Ovary (tissue), 10 donors: ENCODE measurements at places on chromosomes 5 and 9. TPM values are rescaled to one million over a fixed set of nuclear protein-coding genes. Genes with fewer than 3 reads are reported as not detected.

Gene C5
- 4.1 TPM for total RNA-seq

- no peak for DNase-seq
- H3K27ac ChIP-seq: no peak overlapping the region
- H3K27me3 ChIP-seq: no peaks in the 10 kb centered on the region
- H3K4me1 ChIP-seq: no peaks in the 10 kb centered on the region
These were observed 49.9 kb upstream of the SLIT3 start for GRCh38 chr5:169350759-169351240.

DNA sequence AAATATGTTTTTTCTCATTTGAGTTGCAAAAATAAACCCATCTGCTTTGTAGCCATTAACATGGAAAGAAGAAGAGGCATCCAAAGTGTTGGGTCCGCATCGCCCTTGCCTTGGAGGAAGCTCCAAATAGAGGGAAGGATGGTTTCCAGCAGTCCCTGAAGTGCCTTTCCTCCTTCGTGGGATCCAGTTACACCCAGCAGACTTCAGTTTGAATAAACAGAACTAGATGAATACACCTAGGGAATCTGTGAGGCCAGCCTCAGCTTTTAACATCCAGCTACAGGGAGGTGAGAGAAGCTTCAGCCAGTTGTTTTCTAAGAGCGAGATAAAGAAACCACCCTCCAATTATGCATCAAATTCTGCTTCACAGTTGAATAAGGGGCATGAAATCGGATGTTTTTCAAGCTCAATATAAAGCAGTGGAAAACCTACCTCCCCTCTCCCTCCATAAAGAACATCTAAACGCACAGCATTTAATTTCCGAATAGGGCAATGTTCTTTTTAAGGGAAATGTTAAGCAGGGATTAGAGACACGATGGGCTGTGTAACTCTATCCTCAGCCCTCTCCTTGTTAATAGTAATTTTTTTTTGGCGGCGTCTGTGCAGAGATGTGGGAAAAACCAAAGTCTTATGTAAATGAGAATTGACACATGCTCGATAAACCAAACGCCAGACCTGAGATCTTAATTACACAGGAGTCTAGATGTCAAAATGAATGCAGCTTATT, 264.7 kb downstream of the SLIT3 start:
- H3K27ac ChIP-seq: no peak overlapping the region
- H3K36me3 ChIP-seq: no peaks in the 10 kb centered on the region
- no peak overlapping the region for H3K4me3 ChIP-seq
- no peak for DNase-seq
- no peaks in the 10 kb centered on the region for H3K27me3 ChIP-seq

DNA sequence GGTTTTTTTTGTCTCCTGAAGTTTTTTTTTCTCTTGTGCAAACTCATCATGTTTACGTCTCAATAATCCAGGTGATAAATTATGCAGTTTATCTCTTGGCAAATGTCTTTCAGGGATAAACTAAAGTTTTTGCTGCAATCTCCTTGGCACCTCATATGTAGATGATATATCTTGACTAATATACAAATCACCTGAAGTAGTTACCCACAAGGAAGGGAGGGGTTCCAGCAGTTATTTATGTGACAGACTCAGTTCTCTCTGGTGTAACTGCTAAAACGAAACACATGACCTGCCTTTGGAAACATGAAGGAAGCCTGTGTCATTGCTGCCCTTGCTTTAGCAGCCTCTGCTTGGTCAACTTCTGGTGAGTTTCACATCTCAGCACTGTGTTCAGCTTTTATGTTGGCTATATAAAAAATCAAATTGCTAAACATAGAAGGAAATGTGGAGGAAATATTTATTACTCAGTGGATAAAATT, 39.3 kb upstream of the KIAA1958 start:
- H3K4me3 ChIP-seq: no peak overlapping the region
- no peaks in the 10 kb centered on the region for H3K27me3 ChIP-seq
- no peaks in the 10 kb centered on the region for H3K4me1 ChIP-seq
- H3K36me3 ChIP-seq: no peaks in the 10 kb centered on the region

DNA sequence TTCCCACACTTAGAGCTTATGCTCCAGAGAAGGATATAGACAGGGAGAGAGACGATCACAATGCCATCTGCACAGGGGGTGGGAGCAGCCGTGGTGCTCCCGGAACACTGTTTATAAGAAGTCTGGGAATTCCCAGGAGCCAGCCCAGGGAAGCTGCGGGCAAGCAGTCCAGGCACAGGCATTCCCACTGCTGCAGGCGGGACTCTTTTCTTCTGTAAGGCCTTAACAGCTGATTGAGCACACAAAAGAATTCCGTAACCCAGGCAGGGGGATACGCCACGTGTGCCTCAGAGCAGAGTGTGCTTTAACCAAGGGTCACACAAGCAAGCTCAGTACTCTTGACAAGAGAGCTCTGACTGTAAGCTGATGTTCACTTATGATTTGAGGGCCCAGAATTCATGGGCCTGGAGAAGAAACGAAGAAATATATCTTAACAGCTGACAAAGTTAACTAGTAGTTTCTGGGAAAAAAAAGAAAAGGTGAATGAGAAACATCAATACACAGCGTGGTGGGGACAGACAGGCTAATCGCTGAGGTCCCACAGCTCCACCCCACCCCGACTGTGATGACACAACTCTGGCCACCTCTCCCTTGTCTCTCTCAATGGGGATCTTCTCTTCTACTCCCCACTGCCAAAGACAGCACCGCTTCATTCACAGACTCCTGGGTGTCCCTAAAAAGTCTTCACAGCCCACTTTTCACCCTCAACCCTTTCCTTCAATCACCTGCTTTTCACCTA, 85.9 kb upstream of the SIMC1 start:
- peaks cover 22% of the 10 kb centered on the region for H3K4me1 ChIP-seq
- no peak overlapping the region for H3K4me3 ChIP-seq
- H3K36me3 ChIP-seq: no peaks in the 10 kb centered on the region

DNA sequence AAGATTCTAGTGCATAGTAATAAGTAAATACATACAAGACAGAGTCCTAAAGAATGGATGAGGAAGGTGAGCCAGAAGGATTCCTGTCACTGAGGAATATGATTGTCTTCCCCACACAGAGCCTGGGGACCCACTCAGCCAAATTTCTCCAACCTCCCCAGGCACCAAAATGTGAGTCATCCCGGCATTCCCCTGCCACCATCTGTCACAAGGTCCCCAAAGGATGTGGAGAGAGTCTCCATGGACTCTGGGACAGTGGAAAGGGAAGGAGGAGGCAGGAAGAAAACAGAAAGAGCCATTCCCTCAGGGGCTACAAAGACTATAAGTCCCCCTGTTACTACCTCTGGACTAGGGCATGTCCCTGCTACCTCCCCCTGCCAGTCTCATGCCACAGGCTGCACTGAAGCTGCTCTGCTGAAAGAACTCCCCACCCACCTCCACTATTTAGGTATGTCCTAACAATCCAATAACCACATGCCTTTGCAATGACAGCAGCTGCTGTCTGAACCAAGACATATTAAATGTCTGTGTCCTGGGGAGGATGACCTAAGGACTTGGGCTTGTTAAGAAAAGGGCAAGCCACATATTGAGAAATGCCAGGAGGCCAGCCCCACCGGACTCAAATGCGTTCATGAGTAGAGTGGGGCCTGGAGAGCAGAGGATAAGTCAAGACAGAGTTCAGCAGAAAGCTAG, 10.7 kb upstream of the OR5C1 start:
- H3K4me3 ChIP-seq: no peak overlapping the region
- no peak for DNase-seq
- H3K27me3 ChIP-seq: no peaks in the 10 kb centered on the region
- no peak overlapping the region for H3K27ac ChIP-seq
- H3K36me3 ChIP-seq: no peaks in the 10 kb centered on the region

DNA sequence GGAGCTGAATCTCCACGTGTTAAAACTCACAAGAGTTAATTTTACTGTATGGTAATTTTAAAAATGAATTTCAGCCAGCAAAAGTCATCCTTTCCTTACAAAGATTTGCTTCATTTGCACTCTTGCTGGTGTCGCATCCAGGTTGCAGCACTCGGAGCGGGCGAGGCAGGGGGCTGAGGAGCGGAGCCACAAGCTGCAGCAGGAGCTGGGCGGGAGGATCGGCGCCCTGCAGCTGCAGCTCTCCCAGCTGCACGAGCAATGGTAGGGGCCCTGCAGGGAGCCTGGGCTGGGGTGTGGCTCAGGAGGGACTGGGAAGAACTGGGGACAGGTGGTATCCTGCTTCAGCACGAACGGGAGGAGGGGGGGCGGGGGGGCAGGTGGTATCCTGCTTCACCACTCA, 27.1 kb downstream of the HNRNPH1 start:
- no peaks in the 10 kb centered on the region for H3K4me1 ChIP-seq
- H3K36me3 ChIP-seq: peaks cover 3% of the 10 kb centered on the region

GRCh38 chr5:79014631-79015030, 29.5 kb upstream of the ARSB start:
- no peak overlapping the region for H3K4me3 ChIP-seq
- DNase-seq: no peak
- H3K36me3 ChIP-seq: no peaks in the 10 kb centered on the region
- no peak overlapping the region for H3K27ac ChIP-seq
- H3K4me1 ChIP-seq: no peaks in the 10 kb centered on the region
- H3K27me3 ChIP-seq: no peaks in the 10 kb centered on the region

GRCh38 chr9:34010979-34011378, 37.7 kb downstream of the UBAP2 start:
- no peak overlapping the region for H3K27ac ChIP-seq
- no peaks in the 10 kb centered on the region for H3K36me3 ChIP-seq
- no peaks in the 10 kb centered on the region for H3K4me1 ChIP-seq
- no peak for DNase-seq
- H3K4me3 ChIP-seq: no peak overlapping the region
- H3K27me3 ChIP-seq: no peaks in the 10 kb centered on the region

DNA sequence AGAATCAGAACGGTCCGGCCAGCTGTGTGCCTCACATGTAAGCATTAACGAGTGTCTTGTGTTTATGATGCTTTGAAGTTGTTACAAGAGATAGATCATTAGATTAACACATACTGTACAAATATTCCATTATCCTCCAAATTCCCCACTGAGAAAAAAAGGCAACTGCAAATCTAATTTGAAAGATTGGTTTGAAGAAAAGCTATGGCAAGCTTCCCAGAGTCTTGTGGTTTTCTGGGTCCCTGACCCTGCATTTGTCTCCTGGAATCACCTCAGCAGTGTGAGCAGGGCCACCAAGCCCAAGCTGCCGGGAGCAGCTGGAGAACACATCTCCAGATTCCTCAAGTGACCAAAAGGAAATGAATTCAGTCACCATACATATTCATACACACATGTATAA, 36.9 kb upstream of the ADAMTS16 start:
- no peak for DNase-seq
- no peaks in the 10 kb centered on the region for H3K36me3 ChIP-seq
- H3K4me1 ChIP-seq: no peaks in the 10 kb centered on the region
- H3K27ac ChIP-seq: no peak overlapping the region

DNA sequence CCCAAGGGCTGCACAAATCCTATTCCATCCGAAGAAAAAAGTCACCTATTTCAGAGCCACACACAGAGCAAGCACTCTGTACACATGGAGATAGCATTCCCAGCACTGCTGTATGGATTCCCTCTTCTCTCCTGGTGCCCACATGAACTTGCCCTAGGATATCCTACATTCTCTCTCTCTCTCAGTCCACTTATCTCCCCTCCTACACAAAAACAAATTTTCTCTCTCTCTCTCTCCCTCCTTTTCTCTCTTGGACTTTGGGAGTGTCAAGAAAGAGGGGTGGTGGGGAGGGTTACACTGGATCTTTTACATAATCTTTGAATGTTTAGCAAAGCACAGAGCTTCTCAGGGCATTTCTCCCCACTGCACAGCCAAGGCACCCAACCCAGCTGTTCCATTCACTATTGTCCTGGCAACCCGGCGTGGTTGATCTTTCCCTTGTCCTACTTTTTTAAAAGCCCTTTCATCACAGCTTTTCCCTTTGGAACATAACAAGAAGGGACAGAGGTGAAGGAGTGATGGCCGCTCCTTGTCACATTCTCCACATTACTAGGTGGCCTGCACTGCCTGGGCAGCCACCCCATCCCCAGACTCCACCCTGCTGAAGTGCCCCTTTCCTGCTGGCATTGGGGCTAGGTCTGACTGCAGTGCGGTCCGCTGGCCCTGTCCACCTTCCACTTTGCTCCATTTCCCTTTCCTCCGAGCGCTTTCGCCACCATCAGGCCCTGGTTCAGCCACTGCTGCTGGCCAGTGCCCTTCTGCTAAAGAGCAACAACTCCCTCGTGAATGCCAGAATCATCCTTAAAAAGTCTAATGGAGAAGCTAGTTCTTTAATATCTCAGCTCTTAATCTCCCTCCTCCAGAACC, 22.2 kb upstream of the SLC1A3 start:
- H3K27ac ChIP-seq: no peak overlapping the region
- no peak for DNase-seq
- no peaks in the 10 kb centered on the region for H3K4me1 ChIP-seq
- H3K4me3 ChIP-seq: no peak overlapping the region
- no peaks in the 10 kb centered on the region for H3K27me3 ChIP-seq
- no peaks in the 10 kb centered on the region for H3K36me3 ChIP-seq

DNA sequence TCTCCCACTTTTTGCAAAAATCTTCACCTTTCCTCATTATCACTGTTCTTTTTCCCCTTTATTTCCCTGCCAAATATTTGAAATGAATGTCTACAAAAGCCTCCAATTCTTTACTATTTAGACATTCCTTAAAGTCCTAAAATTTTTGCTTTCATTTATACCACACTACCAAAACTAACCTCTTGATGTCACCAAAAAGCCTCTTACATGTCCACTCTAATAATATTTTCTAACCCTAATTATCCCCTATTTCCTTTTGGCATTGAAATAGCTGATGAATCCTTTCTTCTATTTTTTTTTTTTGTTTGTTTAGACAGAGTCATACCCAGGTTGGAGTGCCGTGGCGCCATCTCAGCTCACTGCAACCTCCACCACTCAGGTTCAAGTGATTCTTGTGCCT, 32.3 kb upstream of the NRG2 start:
- H3K27me3 ChIP-seq: no peaks in the 10 kb centered on the region
- H3K36me3 ChIP-seq: no peaks in the 10 kb centered on the region
- no peaks in the 10 kb centered on the region for H3K4me1 ChIP-seq
- H3K27ac ChIP-seq: no peak overlapping the region
- no peak for DNase-seq

GRCh38 chr9:21322911-21323461, 12.2 kb downstream of the KLHL9 start:
- no peak for DNase-seq
- peaks cover 1% of the 10 kb centered on the region for H3K4me1 ChIP-seq
- H3K27me3 ChIP-seq: no peaks in the 10 kb centered on the region
- H3K27ac ChIP-seq: no peak overlapping the region
- no peaks in the 10 kb centered on the region for H3K36me3 ChIP-seq

- no peak for DNase-seq
- H3K27ac ChIP-seq: no peak overlapping the region
- H3K36me3 ChIP-seq: no peaks in the 10 kb centered on the region
- no peaks in the 10 kb centered on the region for H3K27me3 ChIP-seq
- H3K4me1 ChIP-seq: peaks cover 3% of the 10 kb centered on the region
These were observed 74.5 kb downstream of the MAPKAP1 start for GRCh38 chr9:125632321-125633115.

GRCh38 chr5:36029914-36030313, 36.8 kb downstream of the UGT3A2 start:
- no peak overlapping the region for H3K4me3 ChIP-seq
- H3K4me1 ChIP-seq: no peaks in the 10 kb centered on the region
- DNase-seq: no peak
- H3K27ac ChIP-seq: no peak overlapping the region
- H3K36me3 ChIP-seq: no peaks in the 10 kb centered on the region
- H3K27me3 ChIP-seq: no peaks in the 10 kb centered on the region

GRCh38 chr5:62385816-62386400, 17.8 kb downstream of the DIMT1 start:
- no peak for DNase-seq
- H3K4me1 ChIP-seq: no peaks in the 10 kb centered on the region
- H3K27me3 ChIP-seq: no peaks in the 10 kb centered on the region
- H3K27ac ChIP-seq: no peak overlapping the region
- no peak overlapping the region for H3K4me3 ChIP-seq

- no peaks in the 10 kb centered on the region for H3K36me3 ChIP-seq
- H3K4me3 ChIP-seq: no peak overlapping the region
- DNase-seq: no peak
- no peak overlapping the region for H3K27ac ChIP-seq
- no peaks in the 10 kb centered on the region for H3K27me3 ChIP-seq
These were observed 511.7 kb upstream of the KLF4 start for GRCh38 chr9:108001237-108001636.
